ENCODE measurements at places on chromosomes 7 and 10. TPM values are rescaled to one million over a fixed set of nuclear protein-coding genes. Genes with fewer than 3 reads are reported as not detected.

- H3K4me3 ChIP-seq = no peak overlapping the region
- no peak overlapping the region for H3K27ac ChIP-seq
- no peaks in the 10 kb centered on the region for H3K36me3 ChIP-seq
- no peak for DNase-seq
Observed at GRCh38 chr7:30553141-30553540, 41.5 kb upstream of the GARS1 start.

SPDYE2B gene
- total RNA-seq = not detected

DNA sequence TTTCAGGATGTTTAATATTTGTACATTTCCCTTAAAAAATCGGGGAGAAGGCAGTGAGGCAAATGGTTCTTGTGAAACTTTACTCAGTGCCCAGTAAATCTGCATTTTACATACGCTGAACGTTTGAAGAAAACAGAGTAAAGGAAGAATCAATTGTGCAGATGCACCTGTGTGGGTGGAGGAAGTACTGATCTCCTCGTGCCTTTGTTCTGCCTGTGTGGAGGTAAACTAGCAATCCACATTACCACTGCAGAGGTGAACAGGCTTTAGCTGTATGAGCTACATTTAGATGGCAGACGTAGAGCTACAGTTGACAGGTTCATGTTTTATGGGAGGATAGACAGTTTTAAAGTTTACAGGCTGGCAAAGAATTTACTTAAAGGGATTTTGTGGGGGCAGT, 62.7 kb upstream of the VIPR2 start:
- no peaks in the 10 kb centered on the region for H3K27me3 ChIP-seq
- H3K36me3 ChIP-seq = no peaks in the 10 kb centered on the region
- no peak for DNase-seq
- H3K4me1 ChIP-seq = peaks cover 19% of the 10 kb centered on the region
- H3K27ac ChIP-seq = no peak overlapping the region
- no peak overlapping the region for H3K4me3 ChIP-seq

CUL1 gene
- 37.4 TPM for total RNA-seq

DNA sequence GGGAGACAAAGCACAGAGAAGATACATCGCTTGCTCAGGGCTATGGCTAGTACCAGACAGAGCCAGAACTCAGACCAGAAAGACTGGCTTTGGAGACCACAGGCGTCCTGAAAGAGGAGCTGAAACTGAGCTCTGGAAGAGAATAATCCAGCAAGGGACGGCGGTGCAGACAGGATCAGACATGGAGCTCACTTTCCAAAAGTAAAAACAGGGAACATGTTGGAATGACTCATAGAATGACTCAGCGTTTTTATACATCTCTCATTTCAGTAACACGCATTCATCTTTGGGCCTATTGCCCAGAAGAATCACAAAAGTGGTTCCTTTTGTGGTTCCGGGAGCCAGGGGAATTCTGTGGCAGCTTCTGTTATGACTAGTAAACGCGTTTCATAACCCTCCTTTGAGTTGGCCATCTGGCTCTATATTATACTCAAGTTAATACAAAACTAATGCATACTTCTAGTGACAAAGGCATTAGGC, 37.2 kb downstream of the PLEKHS1 start:
- no peak for DNase-seq
- H3K4me1 ChIP-seq = no peaks in the 10 kb centered on the region

GRCh38 chr10:52210161-52210560, 103.9 kb upstream of the DKK1 start:
- H3K27ac ChIP-seq = no peak overlapping the region
- H3K4me3 ChIP-seq = no peak overlapping the region
- H3K4me1 ChIP-seq = no peaks in the 10 kb centered on the region
- H3K27me3 ChIP-seq = no peaks in the 10 kb centered on the region
- no peak for DNase-seq
- H3K36me3 ChIP-seq = no peaks in the 10 kb centered on the region

All from natural killer cell (primary cell).